Stimulated activated CD4-positive, alpha-beta T cell treated with anti-CD3 and anti-CD28 coated beads, TNF-alpha, amount 100 ng/mL, for 4 hours (primary cell): ENCODE measurements at places on chromosomes 2 and 18.

GRCh38 chr2:172931918-172932520 is 143.6 kb upstream of the MAP3K20 start:
- DNase-seq, result peak; percentile 15

GRCh38 chr2:178202927-178203326 is 8.6 kb downstream of the OSBPL6 start:
- no peak for DNase-seq

- DNase-seq, result no peak
Observed at GRCh38 chr2:174775571-174775980, 11.3 kb upstream of the CHRNA1 start.

DNA sequence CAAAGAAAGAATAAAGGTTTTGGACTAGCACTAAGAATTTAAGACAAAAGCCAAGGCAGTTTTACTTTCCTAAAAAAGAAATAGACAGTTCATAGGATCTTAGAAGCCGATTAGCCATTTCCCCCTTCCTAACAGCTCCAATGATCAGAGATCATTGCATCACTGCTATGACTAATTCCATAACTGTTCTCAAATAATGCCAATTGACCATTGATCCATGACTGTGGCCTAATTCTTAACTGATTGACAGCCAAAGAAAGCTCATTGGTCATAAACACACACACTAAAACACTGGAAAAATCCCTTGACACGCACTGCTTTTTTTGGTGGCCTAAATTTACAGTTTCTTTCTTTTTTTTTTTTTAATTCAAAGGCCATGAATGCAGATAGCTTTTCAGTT is 345.0 kb upstream of the ACVR2A start:
- DNase-seq, result no peak

DNA sequence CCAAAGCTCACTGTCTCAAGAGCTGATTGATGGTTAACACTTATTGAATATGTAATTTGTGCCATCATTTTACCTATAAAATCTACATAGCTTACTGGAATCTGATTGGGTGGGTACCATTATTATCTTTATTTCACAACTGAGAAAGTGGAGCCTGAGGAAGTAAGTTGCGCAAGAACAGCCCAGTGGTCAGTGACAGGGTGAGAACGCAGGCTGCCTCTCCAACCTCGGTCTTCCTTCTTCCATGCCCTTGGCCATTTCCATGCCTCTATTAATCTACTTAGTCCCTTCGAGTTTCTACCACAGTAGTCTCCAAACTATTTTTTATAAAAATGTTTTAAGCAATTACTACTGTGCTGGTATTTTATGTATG is 390.9 kb upstream of the VWC2L start:
- DNase-seq, result no peak
